ENCODE measurements at places on chromosomes 2 and 18. TPM values are rescaled to one million over a fixed set of nuclear protein-coding genes. Genes with fewer than 3 reads are reported as not detected.

- no peak for DNase-seq
- H3K36me3 ChIP-seq: no peaks in the 10 kb centered on the region
- no peaks in the 10 kb centered on the region for H3K4me1 ChIP-seq
- H3K4me3 ChIP-seq: no peak overlapping the region
- no peak overlapping the region for H3K27ac ChIP-seq
- H3K27me3 ChIP-seq: peaks cover 14% of the 10 kb centered on the region
Observed at GRCh38 chr18:54069729-54070128, 154.7 kb downstream of the MBD2 start.

DNA sequence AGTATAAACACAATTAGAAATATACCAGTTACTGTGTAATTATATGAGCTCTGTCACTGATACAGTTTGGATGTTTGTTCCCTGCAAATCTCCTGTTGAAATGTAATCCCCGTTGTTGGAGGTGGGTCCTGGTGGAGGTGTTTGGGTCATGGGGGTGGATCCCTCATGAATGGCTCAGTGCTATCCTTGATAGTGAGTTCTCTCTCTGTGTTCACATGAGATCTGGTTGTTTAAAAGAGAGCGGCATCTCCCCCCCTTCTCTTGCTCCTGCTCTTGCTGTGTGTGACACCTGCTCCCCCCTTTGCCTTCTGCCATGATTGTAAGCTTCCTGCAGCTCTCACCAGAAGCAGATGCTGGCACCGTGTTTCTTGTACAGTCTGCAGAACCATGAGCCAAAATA lies 24.1 kb downstream of the MTX2 start:
- no peaks in the 10 kb centered on the region for H3K27me3 ChIP-seq
- H3K4me3 ChIP-seq: no peak overlapping the region
- H3K36me3 ChIP-seq: peaks cover 6% of the 10 kb centered on the region
- H3K4me1 ChIP-seq: peaks cover 32% of the 10 kb centered on the region

GRCh38 chr18:13137670-13138419 lies 80.7 kb upstream of the LDLRAD4 start:
- peak; percentile 85 for DNase-seq
- H3K27ac ChIP-seq: peak overlapping the region; percentile 95
- H3K27me3 ChIP-seq: peaks cover 18% of the 10 kb centered on the region
- H3K36me3 ChIP-seq: peaks cover 11% of the 10 kb centered on the region
- H3K4me1 ChIP-seq: peaks cover 31% of the 10 kb centered on the region

GRCh38 chr18:36899289-36899688 lies 70.4 kb downstream of the KIAA1328 start:
- H3K4me3 ChIP-seq: no peak overlapping the region
- peaks cover 3% of the 10 kb centered on the region for H3K36me3 ChIP-seq
- no peak for DNase-seq
- H3K27ac ChIP-seq: no peak overlapping the region
- H3K27me3 ChIP-seq: no peaks in the 10 kb centered on the region

The VAMP8 gene
- 131 TPM for total RNA-seq

GRCh38 chr2:71937396-71937795 lies 210.3 kb downstream of the CYP26B1 start:
- H3K27ac ChIP-seq: no peak overlapping the region
- no peaks in the 10 kb centered on the region for H3K4me1 ChIP-seq
- H3K27me3 ChIP-seq: no peaks in the 10 kb centered on the region
- no peak overlapping the region for H3K4me3 ChIP-seq
- H3K36me3 ChIP-seq: no peaks in the 10 kb centered on the region

DNA sequence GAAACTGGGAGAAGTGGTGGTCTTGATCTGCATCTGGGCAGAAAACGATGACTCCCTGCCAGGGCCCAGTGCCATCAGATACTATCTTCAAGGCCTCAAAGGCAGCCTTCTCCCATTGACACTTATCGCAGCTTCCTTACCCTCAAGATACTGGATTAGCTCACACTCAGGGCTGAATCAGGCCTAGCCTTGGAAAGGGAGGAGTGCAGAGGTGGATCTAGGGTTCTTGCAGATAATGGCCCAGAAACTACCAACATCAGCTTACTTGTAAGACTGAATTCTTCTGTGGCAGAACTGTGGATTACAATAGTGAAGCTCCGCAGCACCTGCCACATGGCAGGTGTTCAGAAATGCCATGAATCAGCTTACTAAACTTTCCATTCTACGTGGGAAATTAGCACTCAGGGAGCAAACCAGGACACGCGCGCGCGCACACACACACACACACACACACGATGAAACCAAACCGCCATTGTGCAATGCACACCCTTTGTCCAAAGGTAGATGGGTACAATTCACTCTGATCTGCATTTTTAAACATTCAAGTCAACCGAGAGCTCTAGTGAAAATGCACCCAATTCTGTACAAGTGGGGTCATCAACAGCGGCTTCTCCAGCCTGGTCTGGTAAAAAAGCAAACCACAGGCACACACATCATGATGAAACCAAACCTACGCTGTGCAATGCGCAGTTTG lies 26.3 kb upstream of the TMEM182 start:
- no peaks in the 10 kb centered on the region for H3K27me3 ChIP-seq
- H3K4me3 ChIP-seq: peak overlapping the region; percentile 89
- peaks cover 33% of the 10 kb centered on the region for H3K4me1 ChIP-seq

DNA sequence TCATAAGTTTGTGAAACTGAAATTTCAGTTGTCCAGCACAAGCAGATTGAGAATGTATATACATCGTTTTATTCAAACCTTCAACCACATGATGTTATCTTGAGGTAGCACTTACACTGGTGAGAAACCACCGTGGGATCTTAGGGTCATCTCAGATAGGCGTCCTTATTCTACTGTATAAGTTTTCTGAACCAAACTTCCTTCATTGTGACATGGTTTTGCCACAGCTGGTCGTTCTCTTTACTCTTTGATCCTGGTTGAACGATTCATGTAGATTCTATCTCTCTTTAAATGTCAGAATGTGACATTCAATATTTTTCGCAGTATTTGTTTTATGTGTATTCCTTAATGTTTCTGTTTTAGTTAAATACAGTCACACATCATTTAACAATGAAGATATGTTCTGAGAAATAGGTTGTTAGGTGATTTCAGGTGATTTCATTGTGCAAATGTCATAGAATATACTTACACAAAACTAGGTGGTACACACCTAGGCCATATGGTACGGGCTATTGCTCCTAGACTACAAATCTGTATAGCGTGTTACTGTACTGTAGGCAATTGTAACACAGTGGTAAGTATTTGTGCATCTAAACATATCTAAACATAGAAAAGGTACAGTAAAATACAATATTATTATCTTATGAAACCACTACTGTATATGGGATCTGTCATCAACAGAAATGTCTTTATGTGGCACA lies 17.9 kb upstream of the ARHGAP25 start:
- peaks cover 37% of the 10 kb centered on the region for H3K36me3 ChIP-seq
- H3K27me3 ChIP-seq: no peaks in the 10 kb centered on the region
- no peak for DNase-seq
- peak overlapping the region; percentile 4 for H3K4me3 ChIP-seq
- peak overlapping the region; percentile 84 for H3K27ac ChIP-seq

GRCh38 chr2:71759060-71759459 lies 305.7 kb downstream of the DYSF start:
- H3K36me3 ChIP-seq: no peaks in the 10 kb centered on the region
- no peaks in the 10 kb centered on the region for H3K4me1 ChIP-seq
- peaks cover 11% of the 10 kb centered on the region for H3K27me3 ChIP-seq
- no peak overlapping the region for H3K4me3 ChIP-seq
- DNase-seq: no peak
- no peak overlapping the region for H3K27ac ChIP-seq

All from activated CD4-positive, alpha-beta T cell treated with anti-CD3 and anti-CD28 coated beads, Interleukin-2, amount 10 ng/mL, durations not matched to agents 7 days and 5 days (primary cell).